ENCODE measurements at places on chromosomes 3 and 15. TPM values are rescaled to one million over a fixed set of nuclear protein-coding genes. Genes with fewer than 3 reads are reported as not detected.

GRCh38 chr3:63324621-63325020 lies 46.5 kb downstream of the SYNPR start:
- DNase-seq = no peak

CPLX3 gene
- not detected for total RNA-seq

GOLGA8R gene
- total RNA-seq = 3.9 TPM

DNA sequence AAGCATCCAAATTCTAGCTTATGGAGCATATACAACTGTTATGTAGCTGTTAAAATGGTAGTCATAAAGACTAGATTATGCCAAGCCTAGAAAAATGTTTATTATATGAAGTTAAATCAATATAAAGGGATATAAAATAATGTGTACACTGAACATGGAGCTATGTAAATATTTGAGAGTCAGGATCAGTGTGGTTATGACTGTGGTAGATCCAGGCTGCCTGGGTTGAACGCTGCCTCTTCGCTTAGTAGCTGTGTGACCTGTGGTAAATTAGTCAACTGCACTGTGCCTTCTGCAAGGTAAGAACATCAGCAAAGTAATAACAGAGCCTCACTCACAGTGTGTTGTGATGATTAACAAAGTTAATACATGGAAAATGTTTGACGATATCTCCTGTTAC lies 212.2 kb downstream of the RBMS3 start:
- no peak for DNase-seq

Measured in left lobe of liver (tissue), 2 donors.